Hematopoietic multipotent progenitor cell treated with erythropoietin and hydrocortisone succinate and interleukin-3 and kit ligand, for 6 days (in vitro differentiated cells): ENCODE measurements at places on chromosomes 11 and 22.

- DNase-seq, result no peak
These were observed 27.7 kb downstream of the FADS3 start for GRCh38 chr11:61863548-61864081.

DNA sequence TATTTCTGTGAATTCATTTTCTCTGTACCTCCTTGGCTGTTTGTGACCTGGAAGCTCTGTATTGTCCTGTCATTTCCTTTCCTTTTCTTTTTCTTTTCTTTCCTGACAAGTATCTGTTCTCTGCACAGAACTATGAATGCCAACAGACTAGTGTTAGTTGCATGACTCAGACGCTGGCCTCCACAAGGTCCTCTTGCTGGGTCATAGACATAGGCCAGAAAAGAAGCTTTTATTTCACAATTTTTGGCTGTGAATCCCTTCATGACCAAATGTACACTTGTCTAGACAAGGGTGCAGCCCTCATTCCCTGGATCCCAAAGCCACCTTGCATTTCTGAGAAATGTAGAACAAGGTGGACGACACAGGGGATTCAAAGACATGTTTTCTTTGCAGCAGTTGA lies 104.1 kb upstream of the MTNR1B start:
- DNase-seq, result no peak

DNA sequence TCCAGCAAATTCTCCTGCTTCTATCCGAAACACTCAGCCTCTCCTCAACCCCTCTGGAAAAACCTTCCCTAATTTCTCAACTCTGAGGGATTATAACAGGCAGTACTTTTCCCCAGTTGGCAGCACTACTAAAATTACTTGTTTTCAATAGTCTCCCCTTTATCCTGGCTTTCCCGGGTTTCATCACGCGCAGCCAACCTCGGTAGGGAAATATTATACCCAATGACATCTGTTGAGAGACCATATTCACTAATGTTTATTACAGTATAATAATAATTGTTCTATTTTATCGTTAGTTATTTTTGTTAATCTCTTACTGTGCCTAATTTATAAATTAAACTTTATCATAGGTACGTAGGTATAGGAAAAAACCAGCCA lies 330 bp upstream of the POLD3 start:
- DNase-seq, result no peak

- DNase-seq, result no peak
These were observed 78.8 kb downstream of the MYEOV start for GRCh38 chr11:69372589-69373250.

DNA sequence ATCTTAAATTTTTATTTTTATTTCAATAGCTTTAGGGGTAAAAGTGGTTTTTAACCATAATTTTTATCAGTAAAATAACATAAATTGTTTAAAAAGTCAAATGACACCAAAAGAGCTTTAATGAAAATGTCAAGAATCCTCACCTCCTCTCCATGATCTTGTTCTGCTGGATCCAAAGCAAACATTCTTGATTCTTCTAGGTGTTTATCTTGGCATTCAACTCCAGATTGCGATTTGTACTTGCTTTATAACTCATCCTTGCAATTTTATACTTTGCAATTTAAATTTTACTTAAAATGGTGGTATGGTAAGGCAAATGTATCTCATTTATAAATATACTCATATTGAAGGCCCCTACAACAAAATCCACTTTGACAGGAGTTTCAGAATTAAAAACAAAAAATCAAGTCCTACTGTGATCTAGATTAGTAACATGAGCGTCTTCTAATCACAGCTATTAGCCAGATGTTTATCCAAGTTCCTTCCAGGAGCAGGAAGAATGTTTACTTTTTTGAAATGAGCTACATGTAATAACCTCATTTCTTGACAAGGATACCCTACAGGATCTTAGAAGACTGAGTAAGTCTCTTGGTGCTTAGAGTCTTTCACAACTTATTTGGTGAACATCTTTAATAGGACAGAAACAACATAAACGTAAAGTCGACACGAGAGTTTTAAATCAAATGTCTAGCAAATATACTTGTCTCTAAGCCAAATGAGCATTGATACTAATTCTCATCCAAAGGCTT lies 72.4 kb upstream of the CARD18 start:
- no peak for DNase-seq

DNA sequence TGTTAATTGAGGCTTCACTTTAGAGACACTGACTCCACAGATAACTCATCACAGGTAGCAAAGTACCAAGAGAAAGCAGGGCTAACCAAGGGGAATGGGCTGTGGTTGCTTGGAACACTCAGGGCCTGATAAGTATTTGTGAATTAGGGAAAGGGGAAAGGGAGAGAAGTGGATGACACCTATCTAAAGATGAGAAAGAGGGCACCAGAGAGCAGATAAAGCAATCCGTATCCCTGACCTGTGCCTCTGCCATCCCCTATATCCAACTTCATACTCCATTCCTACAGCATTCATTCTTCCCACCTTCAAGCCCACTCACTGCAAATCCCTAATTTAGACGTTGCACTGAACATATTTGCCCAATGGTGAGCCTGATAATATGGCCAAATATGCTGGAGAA lies 43.0 kb upstream of the API5 start:
- no peak for DNase-seq

- DNase-seq, result no peak
These were observed 815 bp downstream of the EHD1 start for GRCh38 chr11:64877390-64878222.

DNA sequence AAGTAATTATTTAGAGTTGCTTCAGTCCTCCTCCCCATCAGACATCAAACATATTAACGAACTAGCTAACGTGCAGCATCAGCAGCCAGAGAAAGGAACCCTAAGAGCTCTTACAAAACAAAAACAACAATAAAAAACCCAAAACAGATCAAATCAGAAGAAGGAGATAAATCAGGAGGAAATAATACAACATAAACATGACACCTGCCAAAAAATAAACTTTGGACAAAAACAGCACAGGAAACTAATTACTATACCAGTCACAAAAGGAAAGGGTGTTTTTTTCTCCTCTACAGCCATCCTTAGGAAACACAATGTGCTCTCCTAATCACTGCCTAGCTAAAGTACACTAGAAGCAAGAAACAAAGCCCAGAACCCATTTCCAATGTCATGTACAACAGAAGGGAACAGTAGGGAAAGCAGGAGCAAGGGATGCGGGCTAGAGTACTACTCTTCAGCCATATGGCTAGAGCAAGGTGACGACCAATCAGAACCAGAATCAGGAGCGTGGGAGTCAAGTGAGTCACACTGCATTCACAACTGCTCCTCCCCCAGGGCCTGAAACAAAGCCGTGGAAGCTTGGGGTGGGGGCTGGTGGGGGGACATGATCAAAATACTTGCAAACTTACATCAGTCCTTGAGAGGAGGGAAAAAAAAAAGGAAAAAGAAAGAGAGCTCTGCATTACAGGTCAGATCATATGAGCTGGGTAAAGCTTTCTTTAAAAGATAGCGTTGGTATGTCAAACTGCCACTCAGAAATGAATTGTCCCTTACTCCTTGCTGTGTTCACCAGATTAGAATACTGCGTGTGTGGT lies 60.4 kb downstream of the LARGE2 start:
- DNase-seq, result peak; percentile 71

GRCh38 chr22:47739291-47740015 lies 977.0 kb downstream of the TBC1D22A start:
- DNase-seq, result no peak

DNA sequence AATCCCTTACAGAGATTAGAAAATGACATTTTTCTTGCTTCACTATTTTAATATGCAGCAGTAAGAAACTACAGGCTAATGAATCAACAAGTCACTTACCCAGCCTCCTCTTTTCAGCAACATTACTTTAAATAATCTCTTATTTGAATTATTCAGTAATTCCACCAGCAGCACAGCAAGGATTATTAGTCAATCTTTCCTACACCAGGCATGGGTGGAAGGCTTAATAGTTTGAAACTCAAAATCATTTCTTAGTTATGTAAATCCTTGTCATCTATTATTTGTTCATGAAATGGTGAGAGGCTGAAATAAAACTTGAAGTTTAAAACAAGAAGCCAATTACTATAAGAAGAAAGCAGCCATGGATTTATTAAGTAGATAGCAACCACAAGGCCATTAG lies 530.5 kb downstream of the KCNA4 start:
- DNase-seq, result no peak

- no peak for DNase-seq
These were observed 151.1 kb upstream of the ISX start for GRCh38 chr22:34914846-34915245.

DNA sequence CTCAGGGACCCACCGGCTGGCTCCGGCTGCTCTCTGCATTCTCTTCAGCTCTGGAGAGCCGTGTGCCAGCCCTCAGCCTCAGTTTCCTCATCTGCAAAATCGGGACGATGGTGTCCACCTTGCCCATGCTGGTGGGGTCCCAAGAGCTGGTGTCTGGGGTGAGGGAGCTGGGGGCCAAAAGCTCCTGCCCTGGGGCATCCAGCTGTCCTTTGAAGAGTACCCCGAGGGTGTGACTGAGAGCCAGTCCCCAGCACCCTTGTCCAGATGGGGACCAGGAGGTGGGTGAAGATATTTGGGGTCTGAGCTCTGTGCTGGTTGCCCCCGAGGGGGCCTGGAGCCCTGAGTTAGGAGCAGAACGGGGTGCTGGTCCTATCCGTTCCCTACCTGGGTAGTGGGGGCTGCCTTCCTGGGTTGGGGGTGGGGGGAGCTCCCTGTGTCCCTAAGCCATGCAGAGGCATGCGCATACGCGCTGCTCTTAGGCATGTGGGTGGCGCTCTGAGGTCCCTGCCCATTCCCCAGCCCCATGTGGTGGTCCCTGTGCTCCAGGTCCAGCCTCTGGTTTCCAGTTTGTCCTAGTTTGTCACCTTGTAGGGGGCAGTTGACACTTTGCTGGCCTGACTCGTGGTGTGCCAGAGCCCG lies 4.9 kb downstream of the LRP5 start:
- DNase-seq, result no peak

GRCh38 chr11:93001806-93002205 lies 32.4 kb downstream of the MTNR1B start:
- DNase-seq, result no peak

DNA sequence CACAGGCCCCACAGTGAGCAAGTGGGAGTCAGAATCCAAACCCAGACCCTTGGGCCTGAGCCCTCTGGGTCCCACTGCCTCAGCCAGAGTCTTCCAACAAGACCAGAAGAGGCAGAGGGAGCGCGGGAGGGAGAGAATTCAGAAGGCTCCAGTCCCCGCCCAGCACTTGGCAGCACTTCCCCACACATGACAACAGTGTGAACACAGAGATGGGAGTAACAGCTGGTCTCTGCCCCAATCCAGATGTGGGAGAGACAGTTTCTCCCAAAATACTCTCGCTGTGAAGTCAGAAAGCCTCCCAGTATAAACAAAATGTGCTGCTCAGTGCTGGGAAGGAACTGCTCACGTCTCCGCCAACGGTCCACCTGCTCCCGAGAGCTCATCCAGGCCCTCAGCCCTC lies 219.9 kb downstream of the MN1 start:
- DNase-seq, result no peak

GRCh38 chr22:43955883-43956782 lies 891 bp downstream of the SAMM50 start:
- peak; percentile 59 for DNase-seq

GRCh38 chr22:21069375-21069774 lies 23.6 kb downstream of the LRRC74B start:
- DNase-seq, result no peak

DNA sequence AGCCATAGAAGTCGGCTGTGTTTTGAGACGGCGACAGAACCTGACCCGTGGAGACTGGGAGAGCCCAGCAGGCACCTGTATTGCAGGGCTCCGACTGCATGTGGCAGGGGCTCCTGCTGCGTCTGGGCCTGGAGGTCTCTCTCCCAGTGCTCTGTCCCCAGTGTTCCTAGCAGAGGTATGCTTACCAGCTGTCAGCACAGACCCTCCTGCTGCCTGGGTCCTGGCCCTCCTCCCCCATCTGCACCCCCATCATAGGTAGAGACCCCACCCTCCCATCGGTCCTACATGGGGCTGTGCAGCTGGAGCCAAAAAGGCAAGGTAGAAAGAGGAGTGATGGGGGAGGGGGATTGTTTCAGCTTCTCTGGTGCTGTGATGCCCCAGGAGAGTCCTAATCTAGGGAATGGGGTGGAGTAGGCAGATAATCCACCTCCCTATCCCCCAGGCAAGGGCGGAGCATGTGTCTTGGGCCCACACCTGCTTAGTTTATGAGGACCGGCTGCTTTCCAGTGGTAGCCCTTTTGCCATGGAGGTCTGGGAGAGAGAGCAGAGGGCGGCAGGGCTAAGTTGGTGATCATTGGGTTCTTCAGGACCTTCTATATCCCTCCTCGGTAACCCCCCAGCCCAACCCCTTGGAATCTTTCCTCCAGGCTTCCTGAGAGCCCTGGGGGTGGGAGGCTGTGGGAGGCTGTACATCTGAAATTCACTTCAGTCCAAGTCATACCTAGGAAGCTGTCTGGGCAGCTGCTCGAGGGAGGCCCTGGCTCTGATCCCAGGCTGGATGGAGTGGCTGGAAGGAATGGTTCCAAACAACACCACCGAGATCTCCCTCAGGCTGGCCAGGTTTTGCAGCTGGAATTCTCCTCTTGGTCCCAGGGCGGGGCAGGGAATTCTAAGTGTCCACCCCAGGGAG lies 5.3 kb downstream of the SLC7A4 start:
- DNase-seq, result no peak

- DNase-seq, result no peak
These were observed 13.1 kb downstream of the NPTXR start for GRCh38 chr22:38830845-38831108.

DNA sequence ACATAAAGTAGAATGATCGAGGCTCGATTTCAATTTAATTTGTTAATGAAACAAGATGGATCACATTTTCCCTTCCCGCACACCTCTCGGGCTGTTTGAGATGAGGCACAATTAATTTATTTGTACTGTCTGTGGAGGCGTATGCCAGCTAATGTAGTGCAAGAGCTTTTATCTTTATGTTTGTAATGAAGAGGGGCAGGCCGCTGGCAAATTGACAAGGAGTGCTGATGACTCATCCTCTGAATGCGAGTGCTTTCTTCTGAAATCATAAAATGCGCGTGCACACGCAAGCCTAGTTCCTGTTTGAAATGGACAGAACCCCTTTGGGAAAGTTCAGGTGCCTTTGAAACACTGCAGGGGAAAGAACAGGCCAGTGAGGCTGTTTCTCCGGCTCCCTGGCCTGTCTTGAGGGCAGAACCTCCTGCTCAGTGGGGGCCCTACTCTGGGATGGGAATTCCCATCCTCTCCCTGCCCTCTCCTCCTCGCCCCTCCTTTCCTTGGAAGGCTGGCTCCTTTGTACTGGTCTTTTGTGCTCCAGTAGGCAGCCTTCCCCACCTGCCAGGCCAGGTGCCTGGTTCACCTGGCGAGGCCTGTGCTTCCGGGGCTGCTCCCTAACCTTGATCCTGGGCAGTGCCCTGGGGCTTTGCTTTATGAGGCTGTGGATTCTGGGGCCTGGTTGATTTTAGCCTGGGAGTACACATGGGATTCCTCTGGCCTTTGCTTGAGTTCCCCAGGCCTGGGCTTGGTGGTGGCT lies 50.3 kb downstream of the TEAD1 start:
- DNase-seq, result peak; percentile 37

- DNase-seq, result no peak
These were observed 16.5 kb downstream of the GLB1L3 start for GRCh38 chr11:134292661-134293060.

DNA sequence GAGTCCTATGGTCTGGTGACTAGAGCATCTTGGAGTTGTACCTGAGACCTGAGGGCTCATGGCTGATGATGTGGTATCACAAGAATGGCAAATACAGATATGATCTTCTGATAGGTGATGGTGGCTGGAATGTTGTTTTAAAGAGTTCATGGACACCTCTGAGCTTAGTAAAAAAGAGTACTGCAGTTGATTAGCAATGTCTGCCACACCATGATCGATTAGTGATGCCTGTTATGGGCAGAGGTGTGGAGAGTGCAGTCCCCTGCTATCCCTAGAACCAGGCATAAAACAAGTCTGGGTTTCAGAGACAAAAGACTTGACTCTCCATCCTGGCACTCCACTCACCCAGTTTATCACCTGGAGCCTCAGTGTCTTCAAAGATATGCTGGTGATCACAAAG lies 1.4 kb upstream of the BATF2 start:
- no peak for DNase-seq
